ENCODE measurements at places on chromosomes 2 and 18.

- no peak for DNase-seq
Observed at GRCh38 chr2:24861500-24861899, 58.5 kb downstream of the ADCY3 start.

DNA sequence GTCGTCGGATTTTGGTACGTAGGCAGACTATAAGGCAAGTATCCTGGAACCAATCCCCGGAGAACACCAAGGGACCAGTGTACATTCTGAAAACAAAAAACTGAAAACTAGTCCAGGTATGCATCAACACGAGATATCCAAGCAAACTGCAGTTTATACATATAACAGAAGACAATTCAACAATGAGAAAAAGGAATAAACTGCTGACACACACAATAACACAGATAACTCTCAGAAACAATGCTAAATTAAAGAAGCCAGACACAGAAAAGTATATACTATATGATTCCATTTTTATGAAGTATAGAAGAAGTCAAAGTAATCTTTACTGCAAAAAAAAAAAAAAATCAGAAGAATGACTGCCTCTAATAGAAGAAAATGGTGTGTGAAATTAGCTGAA lies 5.9 kb downstream of the ROCK2 start:
- DNase-seq, result no peak

- DNase-seq, result no peak
Observed at GRCh38 chr2:219459460-219460311, 25.0 kb downstream of the SPEG start.

GRCh38 chr2:85872536-85873161 lies 16.1 kb downstream of the ST3GAL5 start:
- no peak for DNase-seq

DNA sequence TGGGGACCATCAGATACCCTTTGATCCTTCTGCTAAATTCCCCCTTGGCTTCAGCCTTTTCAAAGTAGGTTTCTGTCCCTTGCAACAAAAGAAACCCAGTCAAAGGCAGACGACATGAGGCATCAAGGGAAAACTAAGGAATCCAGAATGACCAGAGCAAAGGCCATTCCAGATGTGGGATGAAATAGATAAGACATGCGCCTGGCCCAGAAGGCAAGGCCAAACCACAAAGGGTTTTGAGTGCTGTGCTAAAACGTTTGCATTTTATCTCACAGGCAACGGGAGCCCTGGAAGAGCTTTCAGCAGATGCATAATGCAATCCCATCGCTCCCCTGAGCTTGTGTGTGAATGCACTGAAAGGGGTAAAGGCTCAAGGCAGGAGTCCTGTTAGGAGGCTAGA lies 17.7 kb downstream of the CXCR1 start:
- no peak for DNase-seq

DNA sequence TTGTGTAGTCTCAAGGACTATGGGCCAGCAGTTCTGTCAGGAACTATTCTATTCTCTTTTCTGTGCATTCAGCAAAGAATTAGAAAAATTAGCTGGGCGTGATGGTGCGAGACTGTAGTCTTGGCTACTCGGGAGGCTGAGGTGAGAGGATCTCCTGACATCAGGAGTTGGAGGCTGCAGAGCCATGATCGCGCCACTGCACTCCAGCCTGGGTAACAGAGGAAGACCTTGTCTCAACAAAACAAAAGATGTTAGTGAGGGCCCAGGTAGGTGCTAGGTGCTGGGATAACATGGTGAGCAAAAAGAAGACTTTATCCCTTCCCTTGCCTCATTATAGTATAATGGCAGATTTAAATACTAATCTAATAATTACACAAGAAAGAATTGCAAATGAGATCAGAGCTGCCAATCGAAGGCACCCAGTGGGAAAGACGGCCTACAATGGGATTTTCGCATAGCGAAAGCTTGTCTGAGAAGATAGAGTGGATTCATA lies 447 bp upstream of the MRPL19 start:
- DNase-seq, result no peak

DNA sequence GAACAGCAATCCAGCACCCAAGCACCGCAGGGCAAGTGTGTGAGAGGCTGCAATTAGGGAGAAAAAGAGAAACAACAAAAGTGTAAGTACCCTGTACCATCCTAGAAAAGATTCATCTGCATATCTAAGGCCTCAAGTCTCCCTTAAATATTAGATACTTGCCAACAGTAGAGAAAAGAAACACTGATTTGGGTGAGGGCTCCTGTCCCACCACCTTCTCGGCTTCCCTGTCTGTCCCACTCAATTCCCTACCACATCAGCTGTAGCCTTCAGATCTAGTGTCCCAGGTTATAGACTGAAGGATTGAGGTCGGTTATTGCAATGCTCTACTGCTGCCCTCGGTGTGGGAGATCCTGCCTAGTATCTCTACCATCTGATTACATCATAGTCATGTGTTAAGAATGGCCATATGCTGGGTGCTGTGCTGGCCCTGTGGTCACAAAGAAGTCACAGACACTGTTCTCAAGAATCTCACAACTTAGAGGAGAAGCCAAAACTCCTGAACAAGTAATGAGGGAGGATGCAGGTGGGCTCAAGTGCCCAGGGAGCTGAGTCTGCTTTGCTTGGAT lies 2.5 kb downstream of the RAX start:
- no peak for DNase-seq

- peak; percentile 35 for DNase-seq
Observed at GRCh38 chr2:46171411-46171953, 125.7 kb upstream of the EPAS1 start.

GRCh38 chr2:221517696-221518151 lies 54.4 kb downstream of the EPHA4 start:
- no peak for DNase-seq

DNA sequence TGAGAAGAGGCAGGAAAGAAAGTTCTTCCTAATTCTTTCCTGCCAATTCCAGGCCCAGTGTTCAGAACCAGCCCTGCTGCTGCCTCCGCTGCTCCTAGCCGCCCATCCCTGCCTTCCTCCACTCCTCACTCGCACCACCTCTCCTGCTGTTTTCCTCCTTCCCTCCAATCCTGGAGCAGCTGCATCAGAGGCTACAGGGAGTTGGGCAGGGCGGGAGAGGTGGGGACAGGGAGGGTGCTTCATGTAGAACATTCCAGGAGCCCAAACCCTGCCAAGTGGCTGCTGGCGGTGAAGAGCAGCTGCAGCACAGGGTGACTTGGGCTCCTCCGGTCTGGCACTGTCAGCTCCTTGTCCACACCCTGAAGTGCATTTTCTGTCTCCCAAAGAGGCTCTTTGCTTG lies 176.3 kb downstream of the TNS1 start:
- no peak for DNase-seq

Measured in NCI-H2107 (cell line).